ENCODE measurements at places on chromosomes 12 and 14.

DNA sequence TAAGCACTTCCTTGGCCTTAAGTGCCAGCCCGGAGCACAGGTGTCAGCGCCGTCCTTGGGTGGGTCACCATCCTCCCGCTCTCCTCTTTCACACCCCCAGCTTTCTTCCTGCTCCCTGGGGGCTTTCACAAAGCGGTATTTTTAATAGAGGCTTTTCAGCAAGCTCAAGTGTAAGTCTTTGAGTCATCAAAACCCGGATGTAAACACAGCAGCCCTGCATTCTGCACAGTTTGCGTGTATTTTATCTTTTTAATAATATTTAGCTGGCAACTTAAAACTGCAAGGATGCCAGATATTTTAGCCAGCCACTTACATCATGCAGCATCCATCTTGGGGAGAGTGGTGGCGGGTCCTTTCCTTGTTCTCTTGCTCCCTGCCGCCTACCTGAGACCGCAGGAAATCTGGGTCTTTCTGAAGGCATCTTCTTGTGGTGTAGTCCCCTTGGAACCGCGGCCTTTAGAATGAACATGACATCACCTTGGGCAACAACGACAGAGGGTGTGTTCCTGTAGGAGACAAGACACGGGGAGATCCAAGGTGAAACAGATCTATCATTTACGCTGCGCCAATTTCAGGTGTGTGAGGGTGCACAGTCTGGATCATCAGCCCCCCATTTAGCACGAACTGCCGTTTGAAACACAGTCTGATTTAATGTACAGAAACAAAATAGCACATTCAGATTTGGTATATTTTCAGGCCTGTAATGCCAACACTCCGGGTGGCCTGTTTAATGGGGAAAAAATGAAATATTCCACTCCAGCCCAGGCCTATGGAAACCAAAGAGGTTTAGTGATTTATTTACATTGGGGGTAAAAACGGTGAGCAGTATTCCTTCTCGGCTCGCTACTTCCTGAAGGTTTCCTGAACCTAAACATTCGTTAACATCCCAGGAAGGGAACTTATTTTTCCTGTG, 12.5 kb upstream of the IRF2BPL start:
- DNase-seq: no peak

GRCh38 chr12:88574278-88574677, 6.0 kb downstream of the KITLG start:
- no peak for DNase-seq

DNA sequence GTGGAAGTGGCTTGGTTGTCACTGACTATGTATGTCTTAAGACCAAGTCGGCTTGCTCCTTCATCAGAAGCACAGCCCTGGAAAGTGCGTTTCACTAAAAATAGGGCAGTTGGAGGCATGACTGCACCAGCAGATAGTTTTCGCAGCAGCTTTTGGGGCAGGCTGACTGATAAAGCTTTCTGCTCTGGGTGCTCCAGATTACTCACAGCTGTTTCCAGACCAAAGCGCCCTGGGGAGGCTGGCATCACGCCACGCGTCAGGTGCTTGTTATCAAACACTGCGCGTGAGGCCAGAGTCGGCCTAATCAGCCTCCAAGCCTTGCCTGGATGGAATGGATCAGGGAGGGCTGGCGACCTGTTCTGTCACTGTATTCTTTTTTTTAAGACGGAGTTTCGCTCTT, 13.3 kb upstream of the LRRC10 start:
- no peak for DNase-seq

DNA sequence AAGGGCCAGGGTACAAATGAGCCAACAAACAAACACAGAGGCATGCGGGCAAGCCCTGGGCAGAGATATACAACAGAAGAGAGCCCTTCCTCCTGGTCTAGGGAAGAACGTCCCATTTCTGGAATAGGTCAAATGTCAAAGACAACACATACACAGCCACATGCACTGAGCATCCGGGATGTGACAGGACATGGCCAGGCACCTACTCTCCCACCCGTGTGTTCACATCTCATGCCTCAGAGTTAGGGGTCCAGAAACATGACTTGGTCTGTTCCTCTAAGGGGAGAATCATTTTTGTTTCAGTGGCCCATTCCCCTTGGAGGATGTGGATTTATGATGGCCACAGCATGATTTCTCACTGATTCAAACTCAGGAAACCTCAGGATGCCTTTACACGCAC, 801 bp upstream of the ASB2 start:
- DNase-seq: no peak

DNA sequence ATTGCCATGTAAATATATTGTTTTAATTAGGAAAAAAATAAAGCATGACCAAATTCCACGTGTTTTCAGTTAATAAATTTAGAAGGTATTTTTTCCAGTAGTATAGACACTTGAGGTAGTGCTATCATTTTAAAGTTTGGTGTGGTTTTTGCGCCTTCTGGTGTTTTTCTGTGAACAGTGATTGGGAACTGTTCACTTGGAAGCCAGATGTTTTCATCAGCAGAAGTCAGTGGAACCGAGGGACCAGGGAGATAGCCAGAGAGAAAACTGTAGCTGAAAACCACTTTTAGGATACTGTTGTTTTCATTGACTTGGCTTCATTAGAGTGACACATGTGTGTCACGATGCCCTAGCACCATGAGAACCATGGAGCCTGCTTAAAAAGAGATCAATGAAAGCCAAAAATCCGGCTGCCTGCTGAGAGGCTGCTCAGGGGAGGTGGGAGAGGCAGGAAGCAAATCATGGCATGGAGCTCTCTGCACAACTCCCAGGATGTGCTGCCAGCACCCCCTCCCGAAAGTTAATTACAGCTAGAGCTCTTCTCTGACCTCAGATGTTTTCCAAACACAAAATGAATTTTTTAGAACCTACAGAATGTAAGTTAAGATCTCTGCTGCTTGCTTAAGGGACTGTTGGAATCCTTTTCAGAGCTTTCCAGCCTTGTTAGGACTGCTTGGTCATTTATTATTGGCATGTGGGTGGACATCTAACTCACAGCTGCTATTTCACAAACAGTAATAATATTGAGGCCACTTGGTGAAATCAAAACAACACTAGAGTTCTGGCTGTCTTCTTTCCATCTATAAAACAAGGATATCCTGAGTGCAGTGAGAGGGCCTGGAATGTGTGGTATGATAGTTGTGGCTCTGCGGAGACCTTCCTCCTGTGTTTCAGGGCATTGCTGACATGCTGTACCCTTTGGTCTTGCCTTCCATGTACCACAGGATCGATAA, 192.3 kb downstream of the ANO4 start:
- DNase-seq: no peak

- no peak for DNase-seq
These were observed 628 bp downstream of the SNRPF start for GRCh38 chr12:95859344-95859816.

Data from stimulated activated CD8-positive, alpha-beta memory T cell treated with anti-CD3 and anti-CD28 coated beads, Interleukin-2, amount 100 ng/mL, for 48 hours (primary cell).